ENCODE measurements at places on chromosomes 5 and 9.

DNA sequence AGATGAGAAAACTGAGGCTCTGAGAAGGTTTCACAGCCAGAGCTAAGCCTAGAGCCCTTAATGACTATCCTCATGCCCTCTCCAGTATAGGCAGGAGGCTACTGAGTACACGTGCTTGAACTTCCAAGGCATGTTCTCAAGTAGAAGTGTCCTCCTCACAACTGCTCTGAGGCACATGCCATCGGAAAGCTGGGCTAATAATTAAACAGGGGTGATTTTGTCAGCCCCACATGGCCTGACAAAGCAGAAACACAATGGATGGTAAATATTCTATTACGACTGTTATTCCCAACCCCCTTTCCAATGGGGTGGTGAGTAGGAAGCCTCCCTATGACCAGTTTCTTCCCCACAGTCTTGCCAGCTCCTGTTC is 34.3 kb downstream of the KCNIP1 start:
- no peak for DNase-seq

- DNase-seq, result no peak
Observed at GRCh38 chr5:38018016-38018415, 178.2 kb upstream of the GDNF start.

DNA sequence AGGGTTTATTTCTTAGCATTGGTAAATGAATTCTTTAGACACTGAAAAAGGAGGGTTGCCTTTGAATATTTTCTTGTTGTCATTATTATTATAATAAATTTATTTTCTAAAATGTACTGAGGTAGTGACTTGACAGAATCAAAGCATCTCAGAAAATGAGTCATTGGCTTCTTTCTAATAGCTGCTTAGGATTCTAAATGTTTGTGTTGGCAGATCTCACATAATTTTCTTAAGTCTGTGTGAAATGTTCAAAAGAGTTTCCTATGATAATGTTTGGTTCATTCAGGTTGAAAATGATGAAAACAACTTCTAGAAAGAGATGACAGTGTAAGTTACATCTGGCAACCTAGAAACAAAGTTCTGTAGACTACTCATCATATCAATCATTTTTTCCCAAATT is 69.7 kb downstream of the SH3GL2 start:
- DNase-seq, result no peak

DNA sequence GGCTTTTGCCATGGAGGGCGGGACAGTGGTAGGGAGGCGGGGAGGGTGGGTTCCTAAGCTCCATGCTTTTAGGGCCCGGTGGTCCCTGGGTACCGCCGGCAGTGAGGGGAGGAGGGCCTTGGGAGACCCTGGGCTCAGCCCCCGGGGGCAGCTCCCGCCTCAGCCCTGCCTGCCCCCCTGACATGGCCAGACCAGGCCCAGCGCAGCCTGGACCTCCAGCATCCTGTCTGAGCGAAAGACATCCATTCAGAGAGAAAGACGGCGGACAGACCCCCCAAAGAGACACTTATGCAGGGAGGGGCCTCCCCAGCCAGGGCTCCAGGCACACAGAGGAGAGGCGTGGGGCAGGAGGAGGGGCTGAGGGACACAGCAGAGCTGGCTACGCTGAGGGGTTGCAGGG is 45.3 kb downstream of the KCNT1 start:
- DNase-seq, result no peak
